GM19239 (cell line): ENCODE measurements at places on chromosomes 5 and 9.

DNA sequence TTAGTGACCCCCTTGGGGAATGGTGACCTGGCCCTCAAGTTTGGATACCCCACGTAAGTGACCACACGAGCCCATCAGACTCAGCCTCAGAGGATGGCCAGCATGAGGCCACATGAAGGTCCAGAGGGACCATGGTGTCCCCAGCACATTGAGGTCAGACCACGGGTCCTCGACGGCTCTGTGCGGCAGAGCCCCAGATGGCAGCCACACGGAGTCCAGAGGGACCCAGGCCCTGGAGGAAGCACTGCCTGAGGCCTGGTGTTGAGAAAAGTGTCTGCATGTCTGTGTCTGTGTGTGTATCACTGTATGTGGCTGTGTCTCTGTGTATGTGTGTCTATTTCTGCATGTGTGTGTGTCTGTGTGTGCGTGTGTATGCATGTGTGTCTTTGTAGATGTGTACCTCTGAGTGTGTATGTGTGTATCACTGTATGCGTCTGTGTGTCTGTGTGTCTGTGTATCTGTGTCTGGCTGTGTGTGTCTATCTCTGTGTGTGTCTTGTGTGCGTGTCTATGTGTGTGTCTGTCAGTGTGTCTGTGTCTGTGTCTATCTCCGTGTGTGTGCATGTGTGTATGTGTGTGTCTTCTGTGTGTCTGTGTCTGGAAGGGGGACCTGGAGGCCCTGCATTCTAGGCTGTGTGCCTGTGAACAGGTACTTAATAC lies 992 bp downstream of the LCNL1 start:
- DNase-seq, result no peak

- DNase-seq, result no peak
Observed at GRCh38 chr9:17837965-17838364, 259.1 kb downstream of the SH3GL2 start.

DNA sequence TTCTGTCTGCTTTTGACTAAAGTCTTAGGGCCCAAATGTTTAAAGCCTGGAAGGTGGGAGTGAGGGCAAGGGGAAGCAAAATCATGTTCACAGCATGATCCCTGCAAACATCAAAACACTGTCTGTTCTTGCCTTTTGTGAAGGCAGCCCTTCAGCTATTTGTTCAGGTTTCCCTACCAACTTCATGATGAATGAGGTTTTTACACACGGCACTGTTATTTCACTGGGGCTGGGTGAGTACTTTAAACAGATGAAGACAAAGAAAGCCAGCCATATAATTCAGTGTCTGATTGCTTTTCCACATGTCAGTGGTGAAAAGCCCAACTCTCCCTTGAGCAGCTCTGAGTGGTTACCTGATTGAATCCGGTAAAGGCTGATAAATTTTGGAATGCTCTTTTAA lies 224.7 kb upstream of the GRAMD2B start:
- DNase-seq, result no peak

GRCh38 chr9:114721491-114722079 lies 39.6 kb upstream of the TEX48 start:
- DNase-seq, result no peak

GRCh38 chr5:132067451-132067850 lies 6.1 kb upstream of the CSF2 start:
- no peak for DNase-seq

GRCh38 chr9:2610985-2611384 lies 10.6 kb upstream of the VLDLR start:
- DNase-seq, result no peak
